Left ventricle myocardium superior (tissue), 1 donor: ENCODE measurements at places on chromosomes 3 and 15.

GRCh38 chr3:137050281-137050680 lies 92.5 kb downstream of the IL20RB start:
- DNase-seq = no peak

- no peak for DNase-seq
These were observed 119.7 kb upstream of the IGSF10 start for GRCh38 chr3:151580591-151580990.

GRCh38 chr3:152056481-152056880 lies 183.0 kb downstream of the SUCNR1 start:
- DNase-seq = no peak

GRCh38 chr3:107045791-107046190 lies 331.4 kb upstream of the CCDC54 start:
- DNase-seq = no peak

DNA sequence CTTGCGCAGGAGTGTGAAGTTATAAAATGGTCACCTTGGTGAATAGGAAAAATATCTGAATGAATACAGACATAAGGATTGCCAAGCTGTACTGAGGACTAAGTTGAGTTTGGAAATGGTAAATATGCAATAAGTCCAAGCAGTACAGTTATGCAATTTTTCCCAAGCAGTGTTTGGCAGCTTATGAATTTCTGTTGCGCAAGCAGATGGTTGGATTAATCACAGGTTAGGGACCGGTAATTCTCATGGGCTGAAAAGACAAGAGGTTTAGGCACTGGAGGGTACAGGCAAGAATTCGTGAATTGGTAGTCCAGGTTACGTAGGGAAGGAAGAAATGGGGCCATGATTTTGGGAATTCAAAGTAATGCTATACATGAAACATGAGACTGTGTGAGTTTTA lies 210.3 kb downstream of the RAP2B start:
- DNase-seq = no peak

- DNase-seq = peak; percentile 41
These were observed 154.5 kb downstream of the FOXP1 start for GRCh38 chr3:71428841-71429596.
